ENCODE measurements at places on chromosomes 11 and 22.

GRCh38 chr22:25990940-25991339 is 178.3 kb upstream of the SEZ6L start:
- no peak for DNase-seq

- DNase-seq, result no peak
Measured at GRCh38 chr11:76791861-76792260, 8.7 kb downstream of the TSKU start.

DNA sequence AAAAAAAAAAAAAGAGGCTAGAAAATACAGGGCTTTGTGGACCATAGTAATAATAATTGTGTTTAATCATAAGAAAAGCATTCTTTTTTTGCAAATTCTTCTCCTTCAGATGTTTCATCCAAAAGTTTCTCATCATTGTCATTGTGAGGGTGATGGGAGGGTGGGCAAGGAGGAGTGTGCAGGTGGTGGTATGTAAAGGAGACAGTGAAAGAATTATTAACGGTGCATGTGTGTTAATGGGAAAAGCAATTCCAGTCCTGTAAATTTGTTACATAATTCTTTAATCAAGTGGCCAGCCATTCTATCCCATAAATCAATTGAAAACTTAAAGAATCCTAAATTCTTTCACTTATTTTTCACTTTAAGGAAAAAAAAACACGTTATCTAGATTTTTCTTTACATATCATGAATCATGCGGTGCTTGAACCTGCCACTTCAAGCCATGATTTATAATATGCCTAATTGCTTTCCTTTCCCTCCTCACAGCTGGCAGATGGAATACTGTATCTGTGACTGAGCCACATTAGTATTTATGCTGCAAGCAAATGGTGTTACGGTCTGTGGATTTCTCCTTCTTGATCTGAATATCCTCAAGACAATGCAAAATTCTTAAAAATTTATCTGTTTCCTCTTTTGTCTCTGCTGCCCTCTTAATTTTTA is 318.5 kb downstream of the JRKL start:
- DNase-seq, result no peak

GRCh38 chr11:69930081-69931059 is 111.2 kb upstream of the FGF3 start:
- DNase-seq, result no peak

GRCh38 chr11:119506436-119506835 is 83.5 kb upstream of the THY1 start:
- no peak for DNase-seq

DNA sequence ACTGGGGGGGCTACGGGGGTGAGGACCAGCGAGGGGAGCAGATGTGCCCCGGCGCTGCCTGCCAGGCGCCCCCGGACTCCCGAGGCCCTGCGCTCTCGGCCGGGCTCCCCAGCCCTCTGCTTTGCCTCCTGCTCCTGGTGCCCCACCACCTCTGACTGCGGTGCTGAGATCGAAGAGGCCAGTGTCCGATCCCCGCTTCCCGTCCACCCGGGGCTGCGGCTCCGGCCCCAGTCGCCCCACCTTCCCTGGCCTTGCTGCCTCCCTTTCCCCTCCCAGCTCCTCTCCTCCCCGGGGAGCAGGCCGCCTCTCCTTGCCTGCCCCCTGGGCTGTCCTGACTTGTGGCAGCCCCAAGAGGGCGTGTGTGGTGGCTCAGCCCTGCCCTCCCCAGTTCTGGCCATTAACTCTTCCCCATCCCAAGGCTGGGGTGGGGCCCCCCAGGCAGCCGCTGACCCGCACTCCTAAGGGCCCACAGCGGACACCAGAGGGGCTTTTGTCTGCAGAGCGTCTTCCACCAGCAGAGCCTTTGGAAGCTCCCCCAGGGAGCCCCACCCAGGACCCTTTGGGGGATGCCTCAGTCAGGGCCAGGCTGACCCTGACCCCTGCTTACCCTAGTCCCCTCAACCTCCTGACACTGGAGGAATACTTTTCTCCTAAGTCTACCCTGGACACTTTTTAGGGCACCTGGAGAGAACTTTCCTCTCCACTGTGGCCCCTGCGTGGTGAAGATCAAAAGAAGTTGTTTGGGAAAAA is 16.6 kb downstream of the RTN4RL2 start:
- no peak for DNase-seq

DNA sequence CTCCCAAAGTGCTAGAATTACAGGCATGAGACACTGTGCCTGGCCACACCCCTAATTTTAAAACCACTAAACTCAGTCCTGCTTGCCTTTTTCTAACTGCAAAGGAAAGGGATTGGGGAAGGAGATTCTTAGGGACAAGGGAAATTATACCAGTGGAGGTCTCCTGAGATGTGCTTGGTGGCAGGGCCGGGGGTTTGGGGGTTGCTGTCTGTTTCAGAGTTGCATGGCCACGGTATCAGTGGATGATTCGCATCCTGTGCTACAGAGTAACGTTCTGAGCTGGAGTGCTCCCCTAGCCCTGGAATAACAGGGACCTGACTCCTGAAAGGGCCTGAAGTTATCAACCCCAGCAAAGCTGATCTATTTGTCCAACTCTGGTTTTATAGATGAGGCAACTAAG is 846 bp upstream of the GPHA2 start:
- DNase-seq, result no peak

DNA sequence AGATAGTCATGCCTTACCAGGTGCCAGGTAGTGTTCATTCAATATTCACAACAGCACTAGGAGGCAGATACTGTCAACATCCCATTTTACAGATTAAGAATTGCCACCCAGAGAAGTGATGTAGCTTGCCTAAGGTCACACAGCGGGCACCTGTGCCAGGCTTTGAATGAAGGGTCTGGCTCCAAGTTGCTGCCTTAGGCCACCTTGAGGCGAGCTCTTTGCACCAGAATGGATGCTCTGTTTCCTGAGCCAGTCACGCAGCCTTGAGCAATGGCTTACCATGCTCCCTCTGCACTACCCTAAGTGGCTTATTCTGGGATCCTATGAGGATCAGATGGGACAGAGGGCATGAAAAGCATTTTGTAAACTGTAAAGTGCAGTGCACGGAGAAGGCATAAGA is 25.1 kb upstream of the TIMP3 start:
- DNase-seq, result no peak

DNA sequence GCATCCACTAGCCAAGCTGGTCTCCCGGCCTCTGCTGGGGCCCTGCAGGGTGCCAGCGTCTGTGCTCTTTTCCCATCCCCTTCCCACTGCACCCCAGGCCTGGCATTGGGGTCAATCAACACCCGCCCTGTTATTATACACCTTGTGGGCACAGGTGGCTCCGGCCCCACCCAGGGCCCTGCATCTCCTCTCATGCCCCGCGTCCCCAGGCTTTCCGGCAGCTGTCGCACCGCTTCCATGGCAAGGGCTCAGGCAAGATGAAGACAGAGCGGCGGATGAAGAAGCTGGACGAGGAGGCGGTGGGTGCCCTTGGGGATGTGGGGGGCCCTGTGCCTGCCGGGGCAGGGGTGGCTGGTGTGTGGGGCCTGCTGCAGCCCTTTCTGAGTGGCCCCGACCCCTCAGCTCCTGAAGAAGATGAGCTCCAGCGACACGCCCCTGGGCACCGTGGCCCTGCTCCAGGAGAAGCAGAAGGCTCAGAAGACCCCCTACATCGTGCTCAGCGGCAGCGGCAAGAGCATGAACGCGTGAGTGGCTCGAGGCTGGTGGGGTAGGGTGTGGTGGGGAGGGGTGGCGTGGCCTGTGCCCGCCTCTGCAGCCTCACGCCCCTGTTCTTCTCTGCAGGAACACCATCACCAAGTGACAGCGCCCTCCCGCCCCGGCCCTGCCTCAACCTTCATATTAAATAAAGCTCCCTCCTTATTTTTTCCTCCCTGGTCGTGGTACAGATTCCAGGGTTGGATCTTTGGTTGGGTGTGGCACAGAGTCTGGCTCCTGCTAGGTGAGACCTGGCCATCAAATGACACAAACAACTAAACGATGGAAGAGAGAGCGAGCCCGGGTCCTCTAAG is 17.1 kb downstream of the SART1 start:
- DNase-seq, result no peak

GRCh38 chr11:32464078-32464477 is 28.7 kb upstream of the WT1 start:
- DNase-seq, result no peak

- no peak for DNase-seq
Measured at GRCh38 chr11:80182901-80183300, 742.1 kb upstream of the TENM4 start.
